Stimulated activated CD4-positive, alpha-beta T cell treated with anti-CD3 and anti-CD28 coated beads, Interleukin-1b, Interleukin-23, amount 100 ng/mL, for 1 hour (primary cell): ENCODE measurements at places on chromosomes 4 and X.

GRCh38 chr4:97498875-97499274, 644.4 kb downstream of the STPG2 start:
- no peak for DNase-seq

- no peak for DNase-seq
These were observed 15.1 kb downstream of the XG start for GRCh38 chrX:2766906-2767305.

DNA sequence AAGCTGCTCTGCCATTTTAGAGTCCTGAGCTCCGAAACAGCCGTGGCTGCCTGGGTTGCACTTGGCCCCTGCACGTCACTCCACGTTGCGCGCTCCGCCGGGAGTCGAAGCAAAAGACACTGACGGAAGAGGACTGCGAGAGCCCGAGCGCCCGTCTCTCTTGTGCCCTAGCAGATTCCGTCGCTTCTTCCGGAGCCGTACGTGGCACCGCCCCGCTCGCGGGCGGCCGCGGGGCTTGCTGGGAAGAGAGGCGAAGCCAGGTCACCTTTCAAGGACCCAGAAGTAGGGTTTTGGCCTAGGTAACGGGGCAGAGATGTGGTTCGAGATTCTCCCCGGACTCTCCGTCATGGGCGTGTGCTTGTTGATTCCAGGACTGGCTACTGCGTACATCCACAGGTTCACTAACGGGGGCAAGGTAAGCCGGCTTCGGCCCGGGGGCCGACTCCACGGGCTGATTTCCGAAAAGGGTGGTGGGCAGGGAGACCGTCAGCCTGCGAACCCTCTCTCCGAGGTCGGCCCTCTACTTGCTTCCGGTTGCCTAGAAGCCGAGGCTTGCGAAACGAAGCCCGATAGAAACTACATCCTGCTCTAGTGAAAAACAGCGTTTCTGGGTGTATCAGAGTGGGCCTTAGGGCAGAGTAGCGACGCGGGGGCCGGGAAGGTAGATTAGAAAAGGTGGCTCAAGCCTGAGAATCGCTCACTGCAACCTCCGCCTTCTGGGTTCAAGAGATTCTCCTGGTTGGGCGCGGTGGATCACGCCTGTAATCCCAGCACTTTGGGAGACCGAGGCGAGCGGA, at the start of the genes NDUFA1 and RNF113A:
TSS of gene NDUFA1 (plus strand) at position 234 of the 797 bp plus-strand sequence. CDS start at position 314, 80 bp downstream.
TSS of gene RNF113A (minus strand) at position 135 of the 797 bp plus-strand sequence. CDS start at position 15, 120 bp downstream.
- peak; percentile 52 for DNase-seq

DNA sequence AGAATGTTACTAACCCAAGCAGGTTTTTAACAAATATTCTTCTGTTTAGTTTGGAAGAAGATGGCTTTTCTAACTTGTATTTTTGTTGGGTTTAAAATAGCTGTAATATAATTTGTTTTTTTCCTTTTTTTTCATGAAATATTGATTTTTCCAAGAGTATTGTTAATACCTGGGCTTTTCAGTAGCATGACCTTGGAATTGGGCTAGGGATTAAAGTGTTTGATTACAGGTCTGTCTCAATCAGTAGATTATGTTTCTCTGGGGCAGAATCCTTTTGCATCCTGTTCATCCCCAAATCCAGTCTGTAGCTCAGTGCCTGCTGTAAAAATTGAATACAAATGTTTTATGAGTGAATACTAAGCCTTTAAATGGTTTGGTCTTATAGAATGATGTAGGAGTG, 479.8 kb downstream of the RAPGEF2 start:
- no peak for DNase-seq

DNA sequence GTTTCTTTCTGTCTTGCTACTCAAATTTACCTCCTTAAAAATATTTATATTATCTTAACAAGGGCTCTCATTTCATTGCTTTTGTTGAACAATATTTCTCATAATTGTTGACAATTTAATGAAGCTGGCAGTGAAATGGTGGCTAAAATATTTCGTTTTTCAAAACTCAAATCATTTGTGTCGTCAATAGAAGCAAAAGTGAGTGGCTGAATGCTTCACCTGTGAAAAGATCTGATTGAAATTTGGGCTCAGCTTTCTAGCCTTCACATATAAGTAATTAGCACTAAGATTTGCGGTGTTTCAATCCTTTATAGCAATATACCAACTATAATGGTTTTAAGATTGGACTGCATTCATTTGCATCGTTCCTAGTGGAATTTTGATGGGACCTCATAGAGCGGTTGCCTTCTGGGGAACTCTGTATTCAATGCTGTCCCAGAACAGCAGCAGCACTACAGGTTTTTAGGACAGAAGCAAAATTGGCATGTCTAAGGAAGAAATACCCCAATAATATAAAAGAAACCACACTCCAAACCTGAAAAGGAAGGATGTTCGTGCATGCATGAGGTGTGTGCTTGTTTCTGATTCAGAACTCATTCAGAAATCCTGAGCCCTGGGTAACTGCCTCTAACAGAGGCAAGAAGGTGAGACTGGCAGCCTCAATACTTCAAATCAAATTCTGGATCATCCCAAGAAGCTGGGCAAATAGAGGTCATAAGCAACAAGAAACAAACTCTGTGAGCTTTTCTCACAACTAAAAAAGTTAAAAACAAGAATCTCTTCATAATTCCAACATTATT, 2.5 kb downstream of the CXCL1 start:
- DNase-seq, result no peak

DNA sequence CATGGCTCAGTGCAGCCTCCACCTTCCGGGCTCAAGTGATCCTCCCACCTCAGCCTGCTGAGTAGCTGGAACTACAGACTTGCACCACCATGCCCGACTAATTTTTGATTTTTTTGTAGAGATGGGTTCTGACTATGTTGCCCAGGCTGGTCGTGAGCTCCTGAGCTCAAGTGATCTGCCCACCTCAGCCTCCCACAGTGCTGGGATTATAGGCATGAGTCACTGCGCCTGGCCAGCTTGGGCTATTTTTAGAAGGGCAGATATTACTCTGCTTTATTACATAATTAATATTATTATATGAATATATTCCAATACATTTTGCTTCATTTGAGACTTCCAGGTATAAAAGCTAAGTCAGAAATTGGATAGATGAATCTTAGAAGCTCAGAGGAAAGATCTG, 143.7 kb upstream of the ANK2 start:
- no peak for DNase-seq

GRCh38 chr4:10655968-10656367, 28.6 kb downstream of the CLNK start:
- no peak for DNase-seq

- DNase-seq, result no peak
These were observed 14.7 kb downstream of the CXCR3 start for GRCh38 chrX:71603618-71604017.

GRCh38 chr4:74933562-74934015, 673 bp downstream of the PARM1 start:
- DNase-seq, result no peak

- no peak for DNase-seq
These were observed 13.3 kb downstream of the APLN start for GRCh38 chrX:129641469-129641868.

DNA sequence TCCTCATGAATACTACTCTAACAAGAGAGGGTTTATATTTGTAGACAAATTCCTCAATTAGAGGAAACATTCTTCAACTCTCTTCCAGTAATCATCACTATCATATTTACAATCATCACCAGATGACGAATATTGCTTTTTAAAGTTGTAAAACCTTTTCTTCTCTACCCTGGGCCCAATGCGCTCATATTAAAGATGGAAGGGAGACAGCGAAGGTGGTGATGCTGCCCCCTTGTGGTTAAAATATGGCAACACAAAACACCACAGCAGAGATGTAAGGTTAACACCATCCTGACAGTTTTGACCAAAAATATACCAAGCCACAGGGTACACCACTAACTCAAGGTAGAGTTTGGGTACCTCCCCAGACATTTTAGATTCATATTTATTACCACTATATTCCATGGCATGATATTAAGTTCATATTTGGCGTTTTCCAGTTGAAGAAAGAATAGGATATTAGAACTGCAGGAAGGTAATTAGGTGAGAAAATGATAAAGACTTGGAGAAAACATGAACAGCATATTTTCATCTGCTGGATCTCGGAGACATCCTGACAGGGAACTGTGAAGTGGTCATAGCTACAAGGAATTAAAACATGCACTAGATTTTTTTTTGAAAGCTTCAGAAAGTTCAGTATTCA, 72.8 kb downstream of the SLC9A7 start:
- no peak for DNase-seq

DNA sequence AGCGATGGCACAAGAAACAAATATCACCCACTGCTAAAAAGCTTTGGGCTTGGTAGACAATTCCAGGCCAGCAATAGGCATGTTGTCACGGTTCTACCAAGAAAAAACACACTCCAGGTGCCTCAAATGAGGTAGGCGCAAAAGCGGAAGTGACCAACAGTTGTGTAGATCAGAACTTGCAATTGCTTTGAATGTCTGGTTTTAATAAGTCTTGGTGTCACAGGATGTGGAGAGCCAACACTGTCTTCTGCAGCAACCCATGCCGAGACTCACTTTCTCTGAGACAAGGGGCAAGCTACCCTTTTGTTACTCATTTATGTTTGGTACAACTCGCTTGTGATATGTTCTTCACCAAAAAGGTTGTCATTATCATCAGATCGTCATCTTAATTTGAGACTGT, 188.8 kb downstream of the HS6ST2 start:
- no peak for DNase-seq
